ENCODE measurements at places on chromosomes 3 and 15.

- no peak for DNase-seq
Observed at GRCh38 chr3:74135808-74136207, 478.7 kb downstream of the CNTN3 start.

DNA sequence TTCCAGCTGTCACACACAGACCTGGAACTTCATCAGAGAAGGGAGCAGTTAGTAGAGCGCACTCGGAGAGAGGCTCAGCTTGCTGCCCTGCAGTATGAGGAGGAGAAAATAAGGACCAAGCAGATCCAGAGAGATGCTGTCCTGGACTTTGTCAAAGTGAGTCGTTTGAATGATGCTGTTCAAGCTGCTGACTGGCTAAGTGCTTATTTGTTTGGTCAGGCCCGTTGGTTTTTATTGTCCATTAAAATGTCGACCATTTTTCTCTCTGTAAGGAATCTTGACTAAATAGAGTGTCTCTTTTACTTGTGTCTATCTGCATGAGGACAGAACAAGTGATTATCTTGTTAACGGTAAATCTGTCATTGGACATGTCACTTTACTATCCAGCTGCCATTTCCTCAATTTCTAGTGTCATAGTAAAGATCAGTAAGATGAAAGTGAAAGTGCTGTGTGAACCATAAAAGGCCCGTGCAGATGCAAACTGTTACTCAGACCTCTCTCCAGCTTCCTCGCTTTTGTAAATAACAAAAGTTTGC, 56.9 kb downstream of the LRCH3 start:
- no peak for DNase-seq

GRCh38 chr15:72833561-72833960, 50.0 kb upstream of the ADPGK start:
- DNase-seq = no peak

GRCh38 chr15:90463381-90463780, 66.3 kb upstream of the CRTC3 start:
- DNase-seq = no peak

DNA sequence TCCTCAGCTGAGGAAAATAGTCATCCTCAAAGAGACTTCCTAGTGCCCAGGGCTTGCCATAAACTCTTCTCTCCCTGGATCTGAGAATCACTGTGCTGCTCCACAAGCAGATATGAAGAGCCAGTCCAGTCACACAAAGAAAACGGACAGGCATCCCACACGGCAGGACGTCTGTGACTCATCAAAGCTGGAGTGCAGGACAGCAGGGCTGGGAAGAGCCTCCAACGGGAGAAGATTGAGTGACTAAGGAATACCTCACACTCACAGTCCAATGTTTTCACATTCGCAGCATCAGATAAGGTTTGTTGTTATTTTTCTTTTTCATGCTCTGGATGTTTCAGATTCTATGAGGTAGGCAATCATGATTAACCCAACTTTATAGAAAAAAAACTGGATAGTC, 57.8 kb downstream of the NEK10 start:
- DNase-seq = peak; percentile 27

GRCh38 chr3:132241776-132242514, 75.3 kb upstream of the ACP3 start:
- DNase-seq = no peak

- no peak for DNase-seq
Observed at GRCh38 chr3:126510308-126510910, 7.2 kb downstream of the UROC1 start.

- DNase-seq = no peak
Observed at GRCh38 chr15:78016860-78017259, 60.7 kb downstream of the TBC1D2B start.

Measured in H1 (cell line).